Retina (tissue), 1 donor: ENCODE measurements at places on chromosomes 4 and X.
A peak's percentile ranks its signal among the peaks of the same experiment; 100 is the strongest.

DNA sequence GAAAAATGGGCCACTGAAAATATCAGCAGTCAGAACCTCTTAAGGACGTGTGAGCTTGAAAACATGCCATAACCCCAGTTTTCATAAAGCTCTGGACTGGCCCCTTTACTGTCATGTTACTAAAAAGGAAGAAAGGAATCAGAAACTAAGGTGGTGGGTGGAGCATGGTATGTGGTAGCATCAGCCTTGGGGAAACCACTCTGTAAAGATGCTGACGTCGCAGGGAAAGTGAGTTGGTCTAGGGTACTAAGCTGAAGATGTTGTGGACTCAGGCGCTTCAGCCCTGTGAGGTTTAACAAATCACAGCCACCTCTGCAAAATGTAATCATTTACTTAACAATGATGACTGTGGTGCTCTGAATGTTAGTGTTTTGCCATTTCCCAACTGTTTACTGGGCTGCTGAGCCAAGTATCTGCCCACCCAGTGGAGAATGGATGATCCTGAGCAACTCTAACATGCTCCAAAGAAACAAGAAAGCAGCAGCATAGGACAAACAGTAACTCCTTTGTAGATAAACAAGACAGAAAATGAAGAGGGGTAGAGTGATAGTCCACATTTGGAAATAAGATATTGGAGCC, 33.4 kb downstream of the C4orf54 start:
- DNase-seq = no peak

GRCh38 chr4:80694171-80694570, 336.3 kb upstream of the BMP3 start:
- DNase-seq = no peak

DNA sequence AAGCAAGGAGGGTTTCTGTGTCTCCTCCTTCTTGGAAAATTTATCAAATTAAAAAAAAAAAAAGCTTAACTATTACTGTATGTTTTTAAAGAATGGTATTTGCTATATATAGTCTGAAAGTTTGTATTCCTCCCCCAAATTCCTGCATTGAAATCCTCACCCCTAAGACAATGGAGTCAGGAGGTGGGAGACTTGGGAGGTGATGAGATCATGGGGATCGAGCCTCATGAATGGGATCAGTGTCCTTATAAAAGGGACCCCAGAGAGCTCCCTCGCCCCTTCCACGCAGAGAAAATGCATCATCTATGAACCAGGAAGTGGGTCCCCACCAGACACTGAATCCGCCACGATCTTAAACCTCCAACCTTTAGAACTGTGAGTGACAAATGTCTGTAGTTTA, 50.1 kb downstream of the DHRSX start:
- no peak for DNase-seq

DNA sequence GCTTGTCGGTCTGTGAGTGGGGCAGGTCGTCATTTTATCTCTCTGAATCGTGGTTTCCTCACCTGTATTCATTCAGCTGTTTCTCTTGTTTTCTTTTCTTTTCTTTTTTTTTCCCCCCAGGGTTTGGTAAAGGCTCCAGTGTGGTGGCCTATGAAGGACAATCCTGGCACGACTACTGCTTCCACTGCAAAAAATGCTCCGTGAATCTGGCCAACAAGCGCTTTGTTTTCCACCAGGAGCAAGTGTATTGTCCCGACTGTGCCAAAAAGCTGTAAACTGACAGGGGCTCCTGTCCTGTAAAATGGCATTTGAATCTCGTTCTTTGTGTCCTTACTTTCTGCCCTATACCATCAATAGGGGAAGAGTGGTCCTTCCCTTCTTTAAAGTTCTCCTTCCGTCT, 41.4 kb downstream of the MAP7D3 start:
- no peak for DNase-seq

DNA sequence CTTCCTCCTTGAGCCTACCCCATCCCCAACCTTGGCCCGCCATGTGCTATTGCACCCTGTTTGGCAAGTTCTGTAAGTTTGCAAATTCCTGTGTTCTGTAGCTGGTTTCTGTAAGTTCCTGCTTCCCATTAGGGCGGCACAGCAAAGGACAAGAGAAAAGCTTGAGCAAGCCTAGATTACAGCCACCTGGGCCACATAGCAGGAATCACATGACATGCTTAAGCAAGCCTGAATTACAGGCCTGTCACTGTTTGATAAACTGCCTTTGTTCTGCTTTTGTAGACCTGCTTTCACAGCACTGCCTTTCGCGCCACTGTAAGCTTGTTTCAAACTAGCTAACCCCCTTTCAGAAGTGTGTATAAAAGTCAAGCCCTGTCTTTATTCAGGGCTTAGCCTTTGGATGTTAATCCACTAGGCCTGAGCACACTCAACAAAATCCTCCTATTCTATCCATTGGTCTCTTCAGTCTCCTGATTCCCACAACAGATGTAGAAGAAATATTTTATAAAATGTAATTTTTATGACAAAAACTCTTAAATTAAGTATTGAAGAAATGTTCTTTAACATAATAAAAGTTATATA, 906.8 kb upstream of the NDST4 start:
- no peak for DNase-seq

GRCh38 chr4:129966175-129966574, 870.2 kb downstream of the C4orf33 start:
- no peak for DNase-seq

GRCh38 chr4:89422441-89422990, 114.9 kb upstream of the GPRIN3 start:
- DNase-seq = peak; percentile 27

GRCh38 chr4:190121759-190122158, 51.8 kb upstream of the DUX4 start:
- DNase-seq = no peak

DNA sequence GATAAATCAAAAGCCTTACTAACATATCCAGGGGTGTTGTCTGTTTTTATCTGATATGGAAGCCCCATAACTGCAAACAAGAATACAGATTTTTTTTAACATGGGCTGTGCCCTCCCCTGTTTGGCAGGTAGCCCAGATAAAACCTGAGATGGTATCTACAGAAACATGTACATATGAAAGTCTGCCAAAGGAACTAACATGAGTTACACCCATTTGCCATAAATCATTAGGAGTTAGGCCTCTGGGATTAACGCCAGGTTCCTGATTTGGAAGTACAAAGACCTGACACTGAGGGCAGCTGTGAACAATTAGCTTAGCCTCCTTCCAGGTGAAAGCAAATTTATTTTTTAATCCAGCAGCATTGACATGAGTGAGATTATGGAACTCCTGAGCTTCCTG, 264.3 kb downstream of the TECRL start:
- DNase-seq = no peak
